ENCODE measurements at places on chromosomes 11 and 22.

- no peak for DNase-seq
Observed at GRCh38 chr22:28909375-28909774, 26.0 kb downstream of the ZNRF3 start.

DNA sequence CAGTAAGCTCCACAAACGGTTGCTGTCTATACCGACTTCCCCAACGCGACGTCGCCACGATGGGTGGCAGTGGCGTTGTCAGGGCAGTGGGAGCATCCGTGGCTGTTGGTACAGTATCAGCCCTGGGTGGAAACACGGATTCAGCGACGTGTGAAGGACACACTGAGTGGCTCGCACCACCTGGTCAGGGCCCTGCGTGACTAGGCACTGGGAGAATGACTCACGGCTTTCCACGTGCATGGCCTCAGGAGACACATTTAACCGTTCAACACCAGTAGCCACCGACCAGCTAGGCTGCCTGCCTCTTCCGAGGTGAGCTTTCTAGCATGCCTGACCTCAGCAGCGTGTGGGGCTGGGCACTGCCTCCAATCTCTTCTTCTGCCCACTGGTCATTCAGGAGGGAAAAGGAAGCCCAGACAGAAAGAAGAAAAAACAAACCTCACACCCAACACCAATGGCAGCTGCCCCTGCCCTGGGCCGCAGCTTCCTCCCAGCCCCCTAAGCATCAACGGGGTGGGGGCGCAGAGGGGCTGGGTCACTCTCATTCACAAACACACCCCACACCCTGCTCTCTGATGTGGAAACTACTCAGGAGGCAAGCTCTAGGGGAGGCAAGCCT is 59.0 kb downstream of the MYH9 start:
- peak; percentile 71 for DNase-seq

- DNase-seq = no peak
Observed at GRCh38 chr11:31455177-31455576, 54.2 kb downstream of the IMMP1L start.

GRCh38 chr11:11218629-11218986 is 134.4 kb downstream of the CSNK2A3 start:
- no peak for DNase-seq

GRCh38 chr11:81644239-81644840 is 1089.3 kb downstream of the FAM181B start:
- no peak for DNase-seq

GRCh38 chr11:18669711-18670110 is 28.9 kb upstream of the TMEM86A start:
- DNase-seq = no peak
